Adipocyte (in vitro differentiated cells): ENCODE measurements at places on chromosomes 2 and 18.

DNA sequence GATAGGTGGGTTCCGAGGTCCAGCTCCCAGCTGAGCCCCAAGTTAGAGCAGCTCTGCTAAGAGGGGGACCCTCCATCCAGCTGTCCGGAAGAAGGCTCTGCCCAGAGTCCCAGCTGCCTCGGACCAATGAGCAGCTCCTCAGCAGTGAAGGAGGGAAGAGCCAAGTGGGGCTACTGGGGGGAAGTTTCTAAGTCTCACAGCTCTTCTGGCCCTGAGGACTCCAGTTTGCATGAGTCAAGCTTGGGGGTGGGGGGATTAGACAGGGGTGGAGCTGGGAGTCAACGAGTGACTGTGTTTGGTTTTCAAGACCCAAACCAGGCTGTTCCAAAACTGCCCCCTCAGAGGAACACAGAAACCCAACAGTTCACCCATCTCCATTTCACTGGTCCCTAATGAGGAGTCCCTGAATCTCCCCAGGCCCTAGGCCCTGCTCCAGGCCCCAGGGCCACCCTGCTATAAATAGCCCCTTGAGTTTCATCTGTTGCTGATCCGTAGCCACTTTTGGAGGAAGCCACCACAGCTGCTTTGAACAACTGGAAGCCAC, 100.9 kb downstream of the TNS1 start:
- DNase-seq: peak; percentile 68

- DNase-seq: no peak
Observed at GRCh38 chr2:211347328-211347727, 790.9 kb downstream of the CPS1 start.

DNA sequence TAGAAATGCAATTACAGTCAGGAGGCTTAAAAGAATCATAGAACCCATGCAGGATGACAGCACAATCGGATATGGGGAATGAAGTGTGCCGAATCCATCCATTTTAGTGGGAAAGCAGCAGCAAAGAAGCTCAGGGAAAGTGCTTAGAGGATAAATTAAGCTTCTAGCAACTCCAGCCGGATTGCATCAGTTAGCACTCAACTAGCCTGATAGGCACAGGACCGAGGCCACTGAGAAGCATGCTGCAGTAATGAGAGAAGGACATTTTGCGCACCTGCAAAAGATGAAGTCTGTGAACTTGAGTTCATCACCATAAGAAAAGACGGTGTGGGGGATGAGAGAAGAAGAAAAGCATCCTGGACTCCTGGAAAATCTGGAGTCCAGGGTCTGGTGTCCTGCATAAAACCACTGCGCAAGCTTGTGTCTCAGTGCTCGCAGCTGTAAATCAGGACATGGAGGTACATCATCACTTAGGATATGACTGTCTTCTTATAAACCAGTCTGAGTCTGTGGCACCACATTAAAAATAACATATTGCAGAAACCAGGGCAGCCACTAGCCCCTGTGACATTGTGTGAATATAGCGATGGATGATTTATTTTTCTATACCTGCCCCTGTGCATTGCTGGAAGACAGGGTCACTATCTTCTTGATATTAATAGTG, 665.5 kb upstream of the SOX11 start:
- no peak for DNase-seq

- no peak for DNase-seq
Observed at GRCh38 chr2:16126517-16127275, 186.3 kb downstream of the MYCN start.

DNA sequence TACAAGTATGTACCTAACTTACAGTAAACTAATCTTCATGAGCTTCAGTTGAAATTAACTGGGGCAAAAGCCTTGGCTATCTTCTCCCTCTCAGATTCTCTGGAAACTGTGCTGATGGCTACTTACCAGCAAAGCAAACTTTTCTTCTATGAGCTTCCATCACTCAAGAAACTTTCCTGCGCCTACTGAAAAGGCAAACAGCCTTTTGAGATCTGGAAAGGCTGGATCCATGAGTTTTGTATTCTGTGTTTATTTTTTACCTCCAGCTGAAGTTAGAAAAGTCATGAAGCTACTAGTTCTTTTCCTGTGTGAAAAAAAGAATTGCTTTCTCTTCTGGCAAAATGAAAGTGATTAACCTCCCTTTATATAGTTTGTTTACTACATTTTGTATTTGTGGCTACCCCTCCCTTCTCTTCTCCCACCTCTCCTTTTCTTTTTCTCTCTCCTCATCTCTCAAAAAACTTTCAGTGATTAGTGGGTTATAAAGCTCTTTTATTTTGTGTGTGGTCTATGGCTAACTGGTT, 49.2 kb upstream of the RNF152 start:
- DNase-seq: no peak

GRCh38 chr2:78780864-78781583, 244.5 kb upstream of the REG3G start:
- no peak for DNase-seq

DNA sequence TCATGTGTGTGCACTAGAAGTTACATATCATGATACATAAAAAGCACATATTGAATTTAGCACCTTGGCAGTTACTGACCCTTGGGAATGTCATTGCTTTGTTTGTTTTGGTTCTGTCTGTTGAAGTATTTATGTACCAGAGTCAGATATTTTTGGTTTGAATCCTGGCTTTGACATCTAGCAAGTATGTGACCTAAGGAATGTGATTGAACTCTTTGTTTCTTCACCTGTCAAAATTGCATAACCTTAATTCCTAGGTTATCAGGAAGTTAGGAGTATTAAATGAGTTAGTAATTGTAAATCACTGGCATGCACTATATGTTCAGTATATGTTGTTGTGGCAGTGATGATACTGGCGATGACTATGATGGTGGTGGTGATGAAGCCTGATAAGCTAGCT, 1003.5 kb upstream of the NRXN1 start:
- DNase-seq: no peak

GRCh38 chr2:27049422-27050280, 1.8 kb upstream of the AGBL5 start:
- DNase-seq: no peak

- no peak for DNase-seq
Observed at GRCh38 chr18:74303936-74304335, 11.7 kb upstream of the C18orf63 start.

DNA sequence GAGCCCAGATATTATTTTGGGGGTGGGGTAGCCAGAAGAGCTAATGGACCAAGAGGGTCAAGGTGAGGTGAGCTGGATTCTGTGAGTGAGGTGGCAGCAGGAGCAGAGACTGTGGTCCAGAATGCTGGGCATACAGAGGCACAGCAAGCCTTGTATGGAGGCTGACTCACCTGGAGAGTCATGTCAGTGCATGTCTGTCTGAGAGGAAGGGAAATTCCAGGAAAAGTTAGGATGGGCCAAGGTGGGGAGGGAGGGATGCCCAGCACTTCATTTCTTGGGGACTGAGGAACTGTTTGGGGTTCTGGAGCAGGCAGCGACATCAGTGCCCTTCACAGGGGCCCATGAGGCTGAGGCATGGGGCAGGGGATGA, 21.1 kb downstream of the PER2 start:
- DNase-seq: no peak

DNA sequence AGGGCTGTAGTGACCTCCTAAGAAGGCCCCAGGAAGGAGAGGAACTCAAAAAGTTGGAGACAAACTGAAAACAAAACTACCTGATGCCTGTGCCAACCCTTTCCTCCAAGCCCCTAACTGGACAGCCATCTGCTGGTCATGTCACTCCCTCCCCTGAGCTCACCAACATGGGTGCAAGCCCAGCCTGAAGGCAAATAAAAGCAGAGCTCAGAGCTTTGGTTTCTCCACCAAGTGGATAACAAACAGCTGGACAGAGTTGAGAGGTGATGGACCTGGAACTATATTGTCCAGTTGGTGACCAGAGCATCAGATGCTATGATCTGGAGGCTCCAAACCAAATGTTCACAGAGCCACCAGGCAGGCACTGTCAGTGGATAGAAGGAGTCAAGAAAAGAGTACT, 34.6 kb upstream of the MAL start:
- no peak for DNase-seq

DNA sequence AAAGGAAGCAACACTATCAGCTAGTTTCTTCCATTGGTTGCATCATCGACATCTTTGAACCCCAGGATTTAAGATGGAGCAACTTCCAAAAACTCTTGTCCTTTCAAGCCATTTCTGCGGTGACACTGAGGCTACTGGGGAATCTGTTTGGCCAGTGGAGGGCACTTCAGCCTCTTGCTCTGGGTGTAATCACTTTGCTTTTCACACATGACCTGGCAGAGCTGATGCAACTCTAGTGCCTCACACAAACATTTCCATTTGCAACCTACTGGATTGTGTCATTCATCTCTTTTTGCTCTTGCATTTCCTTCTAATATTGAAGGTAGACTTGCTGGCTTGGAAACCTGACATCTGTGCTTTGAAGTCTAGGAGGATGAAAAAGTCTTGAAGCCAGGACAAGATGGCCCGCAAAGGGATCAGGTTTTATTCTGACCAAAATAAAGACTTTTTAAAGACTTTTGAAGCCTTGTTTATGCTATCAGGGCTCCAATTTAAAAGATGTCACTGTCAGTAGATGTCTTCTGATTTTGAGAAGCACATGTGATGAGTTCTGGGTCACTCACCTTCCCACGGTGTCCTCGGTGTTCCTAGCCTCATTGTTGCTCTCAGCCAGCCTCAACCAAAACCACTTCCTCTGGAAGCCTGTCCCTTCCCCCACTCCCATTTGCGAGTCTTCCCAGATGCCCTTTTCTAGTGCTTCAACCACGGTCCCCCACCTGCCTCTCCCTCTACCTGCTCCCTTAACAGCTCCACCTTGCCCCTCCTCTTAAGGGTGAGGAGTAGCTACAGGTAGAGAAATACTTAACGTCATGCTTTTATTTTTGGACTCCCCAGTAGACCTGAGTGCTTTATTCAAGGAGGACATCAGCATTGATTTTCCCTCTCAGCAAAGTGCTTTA, 69.7 kb upstream of the KCNE4 start:
- DNase-seq: peak; percentile 91

GRCh38 chr2:161172901-161173540, 12.8 kb downstream of the TANK start:
- DNase-seq: no peak
